ENCODE measurements at places on chromosomes 12 and 14. TPM values are rescaled to one million over a fixed set of nuclear protein-coding genes. Genes with fewer than 3 reads are reported as not detected.

ZDHHC22 gene
- 0.50 TPM for total RNA-seq

CLEC14A gene
- total RNA-seq, result not detected

KRT77 gene
- total RNA-seq, result not detected

DNA sequence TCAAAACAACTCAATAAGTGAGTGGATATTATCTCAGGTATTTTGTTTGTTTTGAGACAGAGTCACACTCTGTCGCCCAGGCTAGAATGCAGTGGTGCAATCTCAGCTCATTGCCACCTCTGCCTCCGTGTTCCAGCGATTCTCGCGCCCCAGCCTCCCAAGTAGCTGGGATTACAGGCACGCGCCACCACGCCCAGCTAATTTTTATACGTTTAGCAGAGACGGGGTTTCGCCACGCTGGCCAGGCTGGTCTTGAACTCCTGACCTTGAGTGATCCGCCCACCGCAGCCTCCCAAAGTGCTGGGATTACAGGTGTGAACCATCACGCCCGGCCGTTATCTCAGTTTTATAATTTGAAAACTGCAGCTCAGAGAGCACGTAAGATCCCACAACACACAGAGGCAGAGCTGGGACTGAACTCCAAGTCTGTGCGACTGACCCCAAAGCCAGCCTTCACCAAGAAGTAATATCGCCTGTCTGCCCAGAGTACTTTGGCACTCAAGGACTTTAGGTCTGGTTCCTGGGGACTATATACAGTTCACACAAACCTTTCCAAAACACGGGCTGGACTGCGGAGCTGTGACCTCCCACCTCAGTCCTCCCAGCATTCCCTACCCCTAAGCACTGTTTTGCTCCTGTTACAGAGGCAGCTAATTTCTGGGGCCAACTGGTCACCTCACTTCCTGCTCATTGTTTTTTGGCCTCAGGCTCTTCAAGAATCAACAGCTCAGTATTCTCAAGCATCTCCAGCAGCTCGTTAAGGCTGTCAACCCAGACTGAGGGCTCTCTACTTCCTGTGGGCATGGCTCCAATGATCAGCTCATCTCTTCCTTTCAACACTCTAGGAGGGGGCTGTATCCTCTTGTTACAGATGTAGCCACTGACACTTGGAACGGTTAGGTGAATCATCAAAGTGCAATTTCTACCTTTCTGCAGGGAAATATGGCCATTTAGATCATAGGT is 22.5 kb downstream of the TESC start:
- DNase-seq, result no peak

GRCh38 chr14:90892970-90893369 is 76.7 kb upstream of the TTC7B start:
- DNase-seq, result no peak

DNA sequence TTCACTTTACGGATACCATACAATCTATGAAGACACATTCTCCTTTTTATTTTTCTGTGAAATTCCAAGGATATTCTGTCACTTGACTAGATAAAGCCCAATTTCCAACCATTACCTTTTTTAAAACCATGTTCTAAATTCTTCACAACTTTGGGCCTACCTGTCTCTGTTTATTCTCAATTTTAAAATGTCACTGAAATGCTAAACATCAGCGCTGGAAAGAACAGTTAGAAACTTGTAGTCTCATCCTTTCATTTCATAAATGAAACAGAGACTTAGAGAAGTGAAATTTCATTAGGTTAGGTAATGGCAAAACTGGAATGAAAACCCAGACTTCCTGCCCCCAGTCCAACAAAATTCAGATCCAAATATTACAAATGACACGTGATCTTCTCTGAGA is 396.2 kb downstream of the CCDC91 start:
- DNase-seq, result no peak

GRCh38 chr14:95088665-95089064 is 68.7 kb downstream of the DICER1 start:
- no peak for DNase-seq

GRCh38 chr14:60790850-60791249 is 56.3 kb downstream of the MNAT1 start:
- no peak for DNase-seq
